ENCODE measurements at places on chromosomes 11 and 22. TPM values are rescaled to one million over a fixed set of nuclear protein-coding genes. Genes with fewer than 3 reads are reported as not detected.

Gene MMP27
- total RNA-seq, result not detected

Gene KCNQ1
- not detected for total RNA-seq

Gene CREB3L1
- total RNA-seq, result 35.7 TPM

Gene P2RY6
- total RNA-seq, result not detected

Gene OR5D18
- not detected for total RNA-seq

Data from myometrial cell (primary cell).